GM12891 (cell line): ENCODE measurements at places on chromosomes 5 and 9.

- DNase-seq, result no peak
These were observed 13.0 kb upstream of the FGD3 start for GRCh38 chr9:92934321-92934720.

DNA sequence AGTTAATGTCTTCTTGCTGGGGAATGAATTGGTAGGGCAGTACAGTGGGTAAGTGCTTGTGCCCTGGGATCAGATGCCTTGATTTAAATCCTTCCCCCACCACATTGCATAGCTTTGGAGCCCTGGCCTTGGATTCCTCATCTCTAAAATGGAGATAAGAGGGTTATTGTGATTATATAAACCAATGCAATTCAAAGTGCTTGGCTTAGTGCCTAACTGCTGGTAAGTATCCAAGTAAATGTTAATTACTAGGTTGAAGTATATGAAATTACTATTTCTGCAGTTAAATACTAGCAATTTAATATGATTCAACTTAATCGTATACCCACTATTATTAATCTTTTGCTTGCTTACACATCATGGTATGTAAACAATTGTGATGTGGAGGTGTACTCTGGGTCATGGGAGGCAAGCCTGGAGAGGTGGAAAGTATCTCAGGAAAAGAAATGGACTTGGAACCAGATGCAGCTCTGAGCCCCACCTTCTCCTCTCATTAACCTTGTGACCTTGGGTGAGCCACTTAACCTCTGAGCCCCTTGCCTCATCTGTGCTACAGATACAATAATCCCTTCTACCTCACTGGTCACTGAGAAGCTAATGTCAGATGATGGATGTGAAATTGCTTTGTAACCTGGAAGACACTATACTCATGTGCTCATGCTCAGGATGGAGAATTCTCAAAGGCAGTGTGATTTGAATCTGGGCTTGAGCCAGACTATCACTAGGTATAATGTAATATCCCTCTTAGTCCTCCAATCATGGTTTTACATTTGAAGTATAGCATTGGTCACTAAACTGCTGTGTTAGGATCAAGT, 23.8 kb downstream of the NEUROG1 start:
- DNase-seq, result no peak

DNA sequence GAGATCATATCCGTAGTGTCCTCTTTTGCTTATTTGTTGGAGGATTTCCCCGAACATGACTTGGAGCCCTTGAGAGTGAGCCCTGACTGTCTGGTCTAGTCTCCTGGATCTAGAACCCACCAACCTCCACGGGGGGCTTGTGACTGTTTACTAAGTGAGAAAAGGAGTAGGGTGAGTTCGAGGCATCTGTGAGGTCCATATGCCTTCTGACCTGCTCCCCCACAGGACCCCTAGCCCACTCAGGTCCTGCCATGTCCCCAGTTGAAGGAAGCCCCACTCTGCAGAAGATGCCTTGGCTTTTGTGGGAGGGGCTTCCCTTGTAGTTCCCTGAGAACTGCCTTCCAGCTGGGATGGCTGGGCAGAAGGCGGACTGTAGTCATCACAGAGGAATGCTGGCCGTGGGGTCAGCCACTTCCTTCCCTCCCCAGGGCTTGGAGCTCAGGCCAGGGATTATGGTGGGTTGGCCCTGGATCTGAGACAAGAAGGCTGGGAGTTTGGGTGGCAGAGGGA, 7.0 kb upstream of the IRF1 start:
- no peak for DNase-seq

GRCh38 chr9:135618866-135619598, 20.3 kb downstream of the GLT6D1 start:
- DNase-seq, result no peak

DNA sequence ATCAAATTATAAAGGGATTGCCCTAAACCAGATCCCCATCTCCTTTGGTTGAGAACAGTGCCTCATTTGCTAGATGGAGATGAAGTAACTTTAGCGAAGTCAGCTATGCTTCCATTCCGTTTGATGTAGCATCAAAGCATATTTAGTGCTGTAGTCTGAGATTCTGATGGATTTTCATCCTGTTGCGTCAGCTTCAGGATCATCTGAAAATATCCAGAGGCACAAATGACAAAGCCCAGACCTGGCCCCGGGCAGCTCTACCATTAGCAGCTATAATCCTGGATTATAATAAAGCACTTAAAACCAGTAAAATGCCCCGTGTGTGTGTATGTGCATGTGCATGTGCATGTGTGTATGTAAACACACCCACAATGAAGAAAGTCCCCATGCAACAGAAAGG, 44.7 kb downstream of the ERAP1 start:
- no peak for DNase-seq

DNA sequence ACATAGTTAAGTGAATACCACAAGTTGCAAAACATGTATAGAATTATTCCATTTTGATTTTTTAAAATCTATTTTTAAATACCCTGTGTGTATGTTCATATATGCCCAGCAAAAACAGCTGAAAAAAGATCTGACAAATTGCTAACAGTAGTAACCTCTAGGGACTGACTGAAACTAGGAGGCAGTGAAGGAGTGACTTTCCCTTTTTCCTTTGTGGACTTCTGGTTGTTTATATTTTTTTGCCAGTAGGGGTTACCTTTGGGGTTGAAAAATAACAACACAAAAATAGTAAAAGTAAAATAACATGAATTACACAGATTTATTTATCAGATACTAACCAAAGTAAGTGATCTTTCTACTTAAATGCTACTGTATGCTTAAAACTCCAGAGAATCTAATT, 2.9 kb downstream of the MEGF9 start:
- no peak for DNase-seq
